ENCODE measurements at places on chromosomes 4 and X.

DNA sequence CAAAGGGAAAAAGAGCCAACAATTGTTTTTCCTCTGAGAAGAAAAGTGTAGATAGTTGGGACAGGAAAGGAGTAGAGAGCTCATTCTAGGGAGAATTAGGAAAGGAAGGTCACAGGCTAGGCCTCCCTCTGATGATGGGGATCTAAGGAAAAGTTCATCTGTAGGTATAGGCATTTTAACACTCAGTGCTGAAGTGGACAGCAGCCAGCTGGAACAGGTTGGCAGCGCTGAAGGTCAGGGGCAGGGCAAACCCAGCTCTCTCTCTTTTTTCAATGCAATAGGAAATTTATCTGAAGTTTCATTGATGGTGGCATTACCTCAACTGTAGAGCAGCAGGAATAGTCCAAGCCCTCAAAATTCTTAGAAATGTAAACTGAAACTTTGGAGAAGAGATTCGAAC is 98.5 kb upstream of the ETNPPL start:
- DNase-seq, result peak; percentile 20

- DNase-seq, result no peak
Measured at GRCh38 chr4:184345573-184345922, 127.9 kb upstream of the ENPP6 start.

DNA sequence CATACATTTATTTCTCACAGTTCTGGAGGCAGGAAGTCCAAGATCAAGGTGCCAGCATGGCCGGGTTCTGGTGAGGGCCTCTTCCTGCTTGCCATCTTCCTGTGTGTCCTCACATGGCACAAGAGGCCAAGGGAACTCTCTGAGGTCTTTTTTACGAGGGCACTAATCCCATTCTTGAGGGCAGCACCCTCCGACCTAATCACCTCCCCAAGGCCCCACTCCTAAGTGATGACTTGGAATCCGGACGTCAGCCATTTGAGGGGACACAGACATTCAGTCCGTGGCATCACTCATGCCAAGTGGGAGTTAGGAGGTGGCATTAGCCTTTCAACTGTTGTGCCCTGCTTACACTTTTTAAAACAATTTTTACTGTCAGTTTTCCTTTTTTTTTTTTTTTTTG is 27.3 kb downstream of the MAN2B2 start:
- no peak for DNase-seq

- DNase-seq, result no peak
Measured at GRCh38 chrX:31860686-31861085, 788.8 kb upstream of the FTHL17 start.

GRCh38 chr4:153083447-153083947 is 120.7 kb upstream of the TRIM2 start:
- peak; percentile 82 for DNase-seq

GRCh38 chr4:142565771-142566170 is 280.3 kb downstream of the INPP4B start:
- no peak for DNase-seq

DNA sequence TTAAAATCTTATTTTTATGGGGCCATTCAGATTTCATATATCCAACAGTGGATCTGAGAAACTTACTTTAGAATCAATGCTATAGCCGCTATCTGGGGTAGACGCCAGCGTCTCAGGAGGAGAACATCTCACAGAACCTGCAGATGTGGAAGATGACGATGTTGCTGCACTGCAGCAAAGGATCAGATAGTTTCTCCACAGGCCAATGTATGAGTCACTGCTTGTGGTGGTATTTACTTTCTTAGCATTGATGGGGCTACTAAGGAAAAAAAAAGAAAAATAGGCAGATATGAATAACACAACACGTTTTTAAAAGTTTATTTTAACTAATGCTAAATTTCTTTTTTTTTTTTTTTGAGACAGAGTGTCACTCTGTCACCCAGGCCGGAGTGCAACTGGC is 85.9 kb downstream of the ZAR1 start:
- DNase-seq, result peak; percentile 80

DNA sequence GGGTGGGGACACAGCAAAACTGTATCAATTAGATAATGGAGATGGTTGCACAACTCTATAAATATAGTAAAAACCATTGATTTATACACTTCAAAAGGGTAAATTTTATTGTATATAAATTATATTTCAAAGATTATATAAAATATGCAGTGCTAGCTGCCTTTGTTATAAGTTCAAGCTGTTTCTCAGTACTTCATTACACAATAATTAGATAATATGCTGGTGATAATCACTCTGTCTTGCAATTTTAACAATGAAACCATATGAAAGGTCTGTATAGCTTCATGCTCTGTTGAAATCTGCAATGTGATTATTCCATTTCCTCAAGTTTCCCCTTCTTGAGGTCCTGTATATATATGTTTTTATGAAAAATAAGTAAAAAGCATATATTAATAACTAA is 73.4 kb upstream of the PLS3 start:
- DNase-seq, result no peak

DNA sequence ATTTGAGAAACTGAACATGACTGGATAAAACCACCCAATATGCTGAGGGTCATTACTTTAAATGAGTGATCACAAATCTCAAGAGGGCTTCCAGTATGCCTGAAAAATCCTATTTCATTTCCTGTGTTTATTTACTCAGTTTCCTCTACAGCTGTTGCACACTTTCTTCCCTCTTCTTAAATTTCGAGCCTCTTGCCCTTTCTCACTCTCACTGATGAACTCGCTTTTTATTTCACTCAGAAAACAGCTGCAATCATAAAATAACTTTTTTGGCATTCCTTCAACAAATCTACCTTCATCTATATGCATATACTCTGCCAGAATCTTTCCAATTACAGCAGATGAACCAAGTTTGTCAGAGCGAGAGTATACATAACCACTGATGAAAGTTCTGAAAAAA is 101.3 kb downstream of the EIF4E start:
- no peak for DNase-seq

DNA sequence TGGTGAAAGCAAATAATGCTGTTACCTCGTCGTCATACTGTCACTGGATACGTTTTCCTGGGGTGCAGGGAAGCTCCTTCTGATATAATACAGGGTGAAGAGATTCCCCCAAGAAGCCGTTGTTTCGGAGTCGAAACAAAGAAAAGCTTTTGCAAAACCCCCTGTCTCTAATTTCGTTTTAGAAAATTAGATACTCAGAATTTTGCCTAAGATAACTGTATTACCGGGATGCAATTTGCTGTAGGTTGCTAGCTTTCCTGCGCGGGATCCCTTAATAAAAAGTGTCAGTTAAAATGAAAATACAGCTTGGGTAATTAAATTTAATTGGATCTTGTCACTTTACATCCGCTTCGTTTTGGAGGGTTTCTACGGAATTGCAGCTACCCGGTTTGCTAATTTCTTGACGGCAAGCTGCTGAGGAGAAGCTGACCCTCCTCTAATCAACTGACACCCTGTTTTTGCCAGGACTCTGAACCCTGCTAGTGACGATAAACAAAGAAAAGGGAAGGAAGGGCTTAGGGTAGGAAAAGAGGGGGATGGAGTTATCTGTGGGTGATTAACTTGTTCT is 174.6 kb downstream of the SHOX start:
- no peak for DNase-seq

GRCh38 chr4:4412641-4413372 is 25.9 kb downstream of the NSG1 start:
- DNase-seq, result no peak

Measured in iris pigment epithelial cell (primary cell).